ENCODE measurements at places on chromosomes 4 and X.

GRCh38 chr4:89491761-89492160 lies 184.2 kb upstream of the GPRIN3 start:
- DNase-seq = no peak

DNA sequence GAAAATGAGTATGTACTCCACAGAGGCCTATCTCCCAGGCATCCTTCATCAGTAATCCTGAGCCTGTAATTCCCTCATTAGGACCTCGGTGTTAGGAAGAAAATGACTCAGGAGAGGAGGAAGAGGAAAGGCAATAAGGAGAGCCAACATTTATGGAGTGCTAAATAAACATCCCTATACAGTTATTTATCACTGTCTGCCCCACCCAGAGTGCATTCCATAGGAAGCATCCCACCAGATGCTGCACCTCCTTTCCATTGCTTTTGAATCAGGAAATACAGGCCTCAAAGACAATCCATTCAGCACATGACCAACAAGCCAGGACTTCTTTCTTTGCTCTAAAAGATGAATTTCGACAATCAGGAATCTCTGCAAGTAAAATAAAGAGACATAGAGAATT lies 47.6 kb downstream of the USP38 start:
- no peak for DNase-seq

GRCh38 chr4:156158747-156159146 lies 205.1 kb upstream of the CTSO start:
- DNase-seq = no peak

DNA sequence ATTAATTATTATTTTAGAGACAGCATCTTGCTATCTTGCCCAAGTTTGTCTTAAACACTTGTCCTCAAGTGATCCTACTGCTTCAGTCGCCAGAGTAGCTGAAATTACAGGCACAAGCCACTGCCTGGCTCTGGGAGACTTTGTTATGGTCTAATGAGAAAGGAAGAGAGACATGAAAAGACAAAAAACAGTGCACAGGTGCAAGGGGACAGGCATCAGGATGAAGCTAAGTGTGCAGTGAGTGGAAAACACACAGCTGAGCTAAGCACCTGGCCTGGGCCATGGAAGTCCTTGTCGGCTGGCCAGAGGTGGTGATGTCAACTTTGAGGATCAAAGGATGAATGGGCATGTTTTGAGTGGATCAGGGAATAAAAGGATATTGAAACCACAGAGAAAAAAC lies 102.7 kb downstream of the HS3ST1 start:
- no peak for DNase-seq

DNA sequence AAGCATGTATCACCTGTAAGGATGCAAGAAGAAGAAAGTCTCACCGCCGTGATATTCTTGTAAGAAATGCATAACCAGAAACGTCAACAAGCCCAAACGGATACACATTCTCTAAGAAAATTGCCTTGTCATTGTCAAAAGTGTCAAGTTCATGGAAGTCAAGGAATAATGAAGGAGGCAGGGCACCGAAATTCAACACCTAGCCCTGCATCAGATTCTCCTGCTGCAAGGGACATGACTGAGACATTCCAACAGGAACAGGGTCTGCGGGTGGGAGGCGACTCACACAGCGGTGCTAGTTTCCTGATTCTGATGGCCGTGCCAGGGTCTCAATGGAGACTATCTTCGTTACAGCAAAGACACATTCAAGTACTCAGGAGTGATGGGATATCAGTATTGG lies 26.7 kb downstream of the IRF2 start:
- no peak for DNase-seq

DNA sequence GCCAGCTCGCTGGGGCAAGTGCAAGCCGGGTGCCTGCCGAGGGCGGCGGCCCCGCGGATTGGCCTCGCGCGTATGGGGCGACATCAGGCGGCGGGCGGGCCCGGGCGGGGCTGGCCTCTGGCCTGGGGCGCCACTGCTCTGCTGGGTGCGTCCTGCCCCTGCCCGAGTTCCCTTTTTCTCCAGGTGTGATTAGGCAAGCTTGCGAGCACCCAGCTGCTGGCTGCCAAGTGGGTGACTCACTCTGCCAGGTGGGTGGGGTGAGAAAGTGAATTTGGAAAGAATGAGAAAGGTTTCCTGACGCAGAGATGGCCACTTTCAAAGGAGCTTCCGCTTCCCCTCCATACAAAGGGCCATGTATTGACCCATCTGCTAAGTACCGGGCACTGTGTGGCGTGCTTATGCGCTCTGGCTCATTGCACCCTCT lies 32.5 kb downstream of the FGFBP1 start:
- DNase-seq = no peak

DNA sequence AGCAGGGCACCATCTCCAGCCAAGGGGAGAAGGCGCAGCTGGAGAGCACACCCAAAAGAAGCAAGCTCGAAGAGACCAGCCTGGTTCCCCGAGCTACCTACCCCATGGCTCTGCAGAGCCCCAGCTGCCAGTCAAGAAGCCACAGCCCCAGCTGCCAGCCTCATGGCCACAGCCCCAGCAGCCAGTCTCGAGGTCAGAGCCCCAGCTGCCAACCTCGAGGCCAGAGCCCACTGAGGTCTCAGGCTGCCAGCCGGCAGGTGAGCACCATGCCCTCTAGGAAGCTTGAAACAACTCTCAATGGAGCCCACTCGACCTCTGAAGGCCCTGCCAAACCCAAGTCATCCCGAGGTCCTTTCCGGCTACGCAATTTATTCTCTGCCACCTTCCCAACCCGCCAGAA lies 27.0 kb upstream of the PRPS1 start:
- DNase-seq = no peak

GRCh38 chrX:47748576-47748975 lies 88.1 kb upstream of the ZNF81 start:
- DNase-seq = no peak

- DNase-seq = no peak
These were observed 97.9 kb downstream of the CPZ start for GRCh38 chr4:8690216-8691150.

GRCh38 chr4:27245216-27245615 lies 384.6 kb downstream of the STIM2 start:
- no peak for DNase-seq

DNA sequence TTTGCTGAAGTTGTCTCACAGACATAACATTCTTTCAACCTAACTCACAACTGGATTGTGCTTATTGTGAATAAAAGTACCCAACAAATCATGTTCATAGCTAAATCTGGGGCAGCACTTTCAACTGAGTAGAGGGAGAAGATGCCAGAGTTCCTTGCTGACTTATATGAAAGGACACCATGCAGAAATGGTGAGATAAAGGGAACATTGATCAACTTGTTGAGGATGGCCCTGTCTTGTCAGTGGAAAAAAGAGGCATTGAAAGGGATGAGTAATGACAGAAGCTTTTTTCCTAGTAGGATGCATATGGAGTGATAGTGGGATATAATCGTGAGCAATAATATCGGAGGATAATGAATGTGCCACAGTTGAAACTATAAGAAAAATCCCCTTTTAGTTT lies 221.7 kb downstream of the ARHGAP24 start:
- DNase-seq = no peak

DNA sequence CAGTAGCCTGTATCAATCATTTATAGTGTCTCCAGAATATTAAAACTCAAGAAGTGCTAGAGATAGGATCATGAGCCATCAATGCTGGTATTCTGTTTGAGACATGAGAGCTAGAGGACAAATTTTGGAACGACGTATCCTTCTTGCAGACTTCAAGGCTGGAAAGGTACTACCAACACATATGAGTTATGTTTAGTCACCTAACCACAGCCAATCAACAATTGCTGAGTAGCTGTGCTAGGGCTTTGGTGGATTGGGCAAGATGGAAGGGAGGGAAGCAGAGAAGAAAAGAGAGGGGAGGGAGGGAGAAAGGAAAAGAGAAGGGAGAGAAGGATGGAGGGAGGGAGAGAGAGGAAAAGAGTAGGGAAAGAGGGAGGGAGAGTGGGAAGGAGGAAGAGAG lies 21.6 kb upstream of the RAI2 start:
- no peak for DNase-seq

GRCh38 chr4:79498282-79498681 lies 90.3 kb upstream of the GK2 start:
- DNase-seq = no peak

GRCh38 chr4:168335621-168336020 lies 17.1 kb upstream of the DDX60 start:
- no peak for DNase-seq

- DNase-seq = no peak
These were observed 19.8 kb upstream of the XKRX start for GRCh38 chrX:100948557-100948956.

- no peak for DNase-seq
These were observed 16.0 kb downstream of the MEPE start for GRCh38 chr4:87848622-87849351.

DNA sequence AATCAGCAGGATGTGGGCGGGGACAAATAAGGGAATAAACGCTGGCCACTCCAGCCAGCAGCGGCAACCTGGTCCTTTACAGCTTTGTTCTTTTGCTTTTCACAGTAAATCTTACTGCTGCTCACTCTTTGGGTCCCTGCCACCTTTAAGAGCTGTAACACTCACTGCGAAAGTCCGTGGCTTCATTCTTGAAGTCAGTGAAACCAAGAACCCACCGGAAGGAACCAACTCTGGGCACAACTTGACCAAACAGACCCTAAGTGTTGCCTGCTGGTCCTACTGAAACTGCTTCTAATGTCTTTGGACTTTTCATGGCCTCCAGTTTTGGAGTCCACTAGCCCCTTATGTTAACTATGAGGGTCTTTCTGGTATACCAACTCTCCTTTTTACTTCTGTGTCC lies 566.2 kb upstream of the IGFBP7 start:
- no peak for DNase-seq

- DNase-seq = no peak
These were observed 685.5 kb downstream of the KCTD8 start for GRCh38 chr4:43763029-43763610.
